ENCODE measurements at places on chromosomes 5 and 9.

- no peak for DNase-seq
Measured at GRCh38 chr5:10896016-10896415, 135.0 kb upstream of the DAP start.

DNA sequence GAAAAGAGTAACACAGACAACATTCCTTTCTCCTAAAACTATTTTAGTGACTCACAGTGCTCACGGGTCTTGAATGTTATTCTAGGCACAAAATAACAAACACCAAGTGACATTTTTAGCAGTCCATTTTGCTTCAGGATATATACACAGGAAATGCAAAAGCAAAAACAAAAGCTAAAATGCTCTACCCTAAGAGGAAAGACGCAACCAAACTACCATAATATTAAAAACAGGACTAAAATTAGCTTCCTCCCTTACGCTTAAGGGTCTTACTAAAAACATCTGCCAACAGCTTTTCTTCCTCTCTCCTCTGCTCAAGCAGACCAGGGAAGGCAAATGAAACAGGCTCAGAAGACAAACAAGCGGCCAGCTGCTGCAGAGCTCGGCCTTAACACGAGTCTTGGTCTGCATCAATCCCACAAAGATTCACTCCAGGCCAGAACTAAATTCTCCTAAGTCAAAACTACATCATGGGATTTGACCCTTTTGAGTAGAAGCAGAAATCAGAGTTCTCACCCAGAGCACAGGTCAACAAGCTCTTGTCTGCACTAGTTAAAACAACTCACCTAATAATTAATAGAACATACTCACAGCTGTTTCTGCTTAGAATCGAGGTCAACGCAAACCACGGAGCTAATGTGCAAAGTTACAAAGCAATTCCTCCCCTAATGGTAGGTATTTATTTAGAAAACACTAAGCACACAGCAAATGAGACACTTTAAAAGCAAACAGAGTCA, 62.3 kb downstream of the RAPGEF1 start:
- no peak for DNase-seq

GRCh38 chr5:10466446-10467073, 24.9 kb downstream of the ROPN1L start:
- DNase-seq: no peak

GRCh38 chr9:105444130-105444529, 3.7 kb upstream of the FSD1L start:
- no peak for DNase-seq

DNA sequence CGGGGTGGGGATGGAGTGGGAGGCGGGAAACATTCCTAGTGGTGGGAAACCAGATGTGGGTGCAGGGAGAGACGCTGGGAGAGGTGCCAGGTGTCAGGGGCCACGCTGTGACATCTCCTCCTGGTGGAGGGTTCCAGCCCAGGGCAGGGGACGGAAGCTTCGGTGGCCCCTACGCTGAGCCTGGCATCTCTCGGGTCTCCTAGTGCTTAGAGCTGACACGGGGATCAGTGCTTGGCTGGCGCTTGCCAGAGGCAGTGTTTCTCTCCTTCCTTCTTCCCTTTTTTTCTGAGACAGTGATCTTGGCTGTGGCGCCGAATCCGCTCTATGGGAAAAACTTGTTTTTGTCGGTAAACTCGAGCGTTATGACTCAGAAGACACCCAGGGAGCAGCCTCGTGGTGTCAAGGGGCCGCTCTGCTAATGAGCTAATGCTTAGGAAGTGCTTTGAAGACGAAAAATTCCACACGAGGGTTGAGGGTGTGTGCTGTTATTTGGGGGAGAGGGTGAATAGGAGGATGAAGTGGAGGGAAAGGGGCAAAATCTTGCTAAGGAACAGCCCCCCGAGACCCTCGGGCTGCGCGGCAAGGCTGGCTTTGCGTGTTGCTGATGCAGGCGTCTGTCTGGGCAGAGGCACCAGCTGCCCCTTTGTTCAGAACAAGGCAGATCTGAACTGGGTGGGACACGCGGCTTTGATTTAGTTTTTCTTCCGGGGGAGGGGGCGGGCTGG, 20.4 kb upstream of the IER5L start:
- no peak for DNase-seq

DNA sequence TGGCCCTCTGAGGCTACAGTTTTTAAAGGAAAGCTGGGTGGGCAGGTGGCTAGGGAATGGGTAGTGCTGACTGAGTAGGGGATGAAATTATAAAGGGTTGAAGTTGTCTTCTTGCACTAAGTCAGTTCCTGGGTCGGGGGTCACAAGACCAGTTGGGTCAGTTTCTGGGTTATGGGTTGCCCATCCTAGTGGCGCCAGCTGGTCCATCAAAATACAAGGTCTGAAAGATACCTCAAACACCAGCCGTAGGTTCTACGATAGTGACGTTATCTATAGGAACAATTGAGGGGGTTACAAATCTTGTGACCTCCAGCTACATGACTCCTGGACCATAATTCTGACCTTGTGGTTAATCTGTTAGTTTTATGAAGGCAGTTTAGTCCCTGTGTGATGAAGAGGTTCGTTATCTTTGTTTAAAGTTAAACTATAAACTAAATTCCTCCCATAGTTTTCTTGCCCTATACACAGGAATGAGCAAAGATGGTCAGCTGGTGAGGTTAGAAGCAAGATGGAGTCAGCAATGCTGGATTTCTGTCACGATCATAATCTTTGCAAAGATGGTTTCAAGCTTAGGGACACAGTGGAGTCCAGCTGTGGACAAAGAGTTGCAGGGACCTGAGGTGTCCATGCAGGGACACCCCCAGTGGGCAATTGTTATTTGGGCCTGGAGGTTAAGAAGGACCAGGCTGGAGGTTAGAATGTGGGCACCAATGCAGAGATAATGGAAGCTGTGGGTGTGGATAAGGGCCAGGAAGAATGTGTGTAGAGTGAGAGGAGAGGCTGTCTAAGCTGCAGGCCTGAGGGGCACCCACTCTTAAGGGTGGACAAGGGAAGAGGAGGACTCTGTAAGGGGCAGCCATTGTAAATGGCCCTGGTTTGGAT, 14.0 kb upstream of the CREBRF start:
- DNase-seq: no peak

GRCh38 chr5:92468295-92468694, 1085.2 kb upstream of the ARRDC3 start:
- DNase-seq: no peak

- no peak for DNase-seq
Measured at GRCh38 chr5:56962286-56962685, 10.4 kb upstream of the MIER3 start.

DNA sequence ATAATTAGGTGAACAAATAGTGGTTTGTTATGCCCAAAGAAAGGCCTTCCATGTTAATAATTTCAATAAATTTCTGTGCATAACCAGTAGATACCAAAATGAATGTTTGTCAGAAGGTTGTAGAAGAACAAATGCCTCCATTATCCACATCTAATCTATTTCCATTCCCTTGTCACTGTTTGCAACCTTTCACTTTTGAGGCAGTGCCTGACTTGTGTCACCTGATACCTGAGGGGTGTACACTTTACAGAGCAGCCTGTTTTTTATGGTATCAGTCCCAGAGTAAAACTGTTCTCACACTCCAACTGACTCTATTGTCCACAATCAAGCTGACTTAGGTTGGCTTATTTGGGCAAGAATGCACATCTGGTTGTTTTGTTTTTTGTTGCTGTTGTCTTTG, 40.1 kb downstream of the FREM1 start:
- DNase-seq: no peak

DNA sequence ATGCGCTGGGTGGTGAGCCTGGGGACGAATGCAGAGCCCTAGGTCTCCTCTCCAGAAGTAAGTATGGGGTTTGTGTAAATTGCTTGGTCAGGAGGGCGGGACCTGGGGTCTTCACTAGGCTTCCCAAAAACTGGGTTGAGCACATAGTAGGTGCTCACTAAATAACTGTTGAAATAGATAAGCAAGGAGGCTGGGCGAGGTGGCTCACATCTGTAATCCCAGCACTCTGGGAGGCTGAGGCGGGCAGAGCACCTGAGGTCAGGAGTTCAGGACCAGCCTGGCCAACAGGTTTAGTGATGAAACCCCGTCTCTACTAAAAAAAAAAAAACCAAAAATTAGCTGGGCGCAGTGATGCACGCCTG, 163.9 kb upstream of the IER5L start:
- no peak for DNase-seq

DNA sequence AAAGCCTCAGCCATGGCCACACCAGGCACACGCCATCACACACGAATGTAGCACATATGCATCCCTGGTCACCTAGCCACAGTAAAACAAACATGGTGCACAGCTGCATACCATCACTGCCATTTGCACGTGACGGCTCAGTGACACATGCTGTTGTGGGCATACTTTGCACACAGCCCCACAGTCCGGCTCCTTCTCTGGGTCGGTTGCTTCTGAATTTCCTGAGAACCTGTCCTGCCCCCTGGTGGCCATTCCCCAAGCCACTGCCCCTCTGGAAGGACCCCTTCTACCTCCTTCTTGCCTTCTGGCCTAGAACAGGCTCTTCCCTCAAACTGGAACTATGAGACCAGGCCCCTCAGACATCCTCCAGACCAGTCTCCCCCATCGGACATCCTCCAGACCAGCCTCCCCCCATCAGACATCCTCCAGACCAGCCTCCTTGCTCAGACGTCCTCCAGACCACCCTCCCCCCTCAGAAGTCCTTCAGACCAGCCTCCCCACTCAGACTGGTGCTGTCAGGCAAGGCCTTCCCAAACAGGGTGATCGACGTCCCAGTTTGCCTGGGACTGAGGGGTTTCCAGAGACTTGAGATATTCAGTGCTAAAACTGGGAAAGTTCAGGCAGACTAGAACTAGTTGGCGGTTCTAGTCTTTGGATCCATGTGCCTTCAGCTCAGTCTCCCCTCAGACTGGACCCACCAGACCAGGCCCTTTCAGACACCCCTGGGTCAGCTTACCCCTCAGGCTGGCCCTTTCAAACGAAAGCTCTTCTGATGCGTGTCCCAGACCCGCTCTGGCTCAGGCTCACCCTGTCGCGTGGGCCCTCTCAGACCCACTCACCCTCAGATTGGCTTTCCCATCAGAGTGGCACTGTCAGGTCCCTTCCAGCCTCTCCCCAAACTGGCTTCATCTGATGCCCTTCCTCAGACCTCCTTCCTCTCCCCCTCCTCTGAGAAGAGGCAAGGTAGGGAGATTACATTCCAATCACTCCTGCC, 24.3 kb upstream of the ENHO start:
- DNase-seq: peak; percentile 55

DNA sequence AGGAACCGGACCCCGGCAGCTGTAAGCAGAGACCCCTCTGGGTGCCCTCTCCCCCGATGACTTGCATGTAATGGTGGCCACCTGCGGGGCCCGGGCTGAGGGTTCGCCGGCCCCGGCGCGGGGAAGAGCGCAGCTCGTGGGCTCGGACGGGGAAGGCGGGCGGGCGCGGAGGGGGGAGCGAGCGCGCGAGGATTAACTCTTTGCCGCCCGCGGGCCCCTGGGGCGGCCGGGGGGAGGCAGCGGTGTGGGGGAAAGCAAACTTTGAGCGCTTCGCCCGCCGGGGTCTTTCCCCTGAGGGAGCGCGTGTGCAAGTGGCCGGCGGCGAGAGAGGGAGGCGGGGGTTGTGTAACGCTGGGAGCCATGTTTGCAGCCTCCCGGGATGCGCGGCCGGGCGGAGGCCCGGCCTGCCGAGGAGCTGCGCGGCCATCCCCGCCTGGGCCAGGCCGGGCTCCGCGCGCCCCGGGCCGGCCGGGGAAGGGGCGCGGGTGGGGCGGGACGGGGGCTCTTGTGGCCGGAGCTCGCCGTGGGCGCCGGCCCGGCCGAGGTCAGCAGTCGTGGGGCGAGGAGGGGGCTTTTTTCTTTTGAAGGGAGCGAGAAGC, 547 bp downstream of the ANP32B start:
- peak; percentile 46 for DNase-seq

GRCh38 chr9:110105107-110105506, 102.9 kb downstream of the C9orf152 start:
- DNase-seq: no peak

GRCh38 chr5:57987552-57987951, 472.3 kb downstream of the PLK2 start:
- no peak for DNase-seq

- no peak for DNase-seq
Measured at GRCh38 chr5:91332267-91333045, 50.7 kb downstream of the ARRDC3 start.

GRCh38 chr5:105218018-105218417, 1655.4 kb upstream of the NUDT12 start:
- DNase-seq: no peak

DNA sequence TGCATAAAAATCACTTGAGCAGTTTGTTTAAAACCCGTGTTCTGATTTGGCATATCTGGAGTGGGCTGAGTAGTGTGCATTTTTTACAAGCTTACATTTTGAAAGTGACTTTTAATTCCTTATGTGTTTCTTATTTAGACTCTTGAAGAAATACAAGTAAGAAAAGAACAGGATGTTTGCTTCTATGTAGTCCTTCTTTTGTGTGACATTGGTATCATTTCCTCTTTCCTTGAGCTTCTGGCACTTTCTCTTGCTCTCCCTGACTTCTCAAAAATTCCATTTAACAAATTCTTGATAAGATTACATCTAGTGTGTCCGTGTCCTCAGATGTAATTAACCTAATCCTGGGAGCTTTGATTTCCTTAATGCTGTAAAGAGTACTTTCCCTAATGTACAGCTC, 12.5 kb downstream of the GARNL3 start:
- DNase-seq: no peak

- no peak for DNase-seq
Measured at GRCh38 chr9:122349201-122349600, 21.6 kb upstream of the PTGS1 start.

Data from NCI-H1092 treated with DMSO at 0.1 percent for 48 hours (cell line).